B cell (primary cell): ENCODE measurements at places on chromosomes 12 and 14. TPM values are rescaled to one million over a fixed set of nuclear protein-coding genes. Genes with fewer than 3 reads are reported as not detected.

LRP1-AS gene
- not detected in 2 replicates for total RNA-seq

KERA gene
- total RNA-seq = not detected in 2 replicates

DLK1 gene
- not detected in 2 replicates for total RNA-seq

KHNYN gene
- 182 and 184 TPM in 2 replicates for total RNA-seq

SLC17A8 gene
- not detected in 2 replicates for total RNA-seq

DACT1 gene
- total RNA-seq = 2.2 and 2.7 TPM in 2 replicates

ENDOU gene
- not detected in 2 replicates for total RNA-seq

DDN gene
- 0.10 and 0.15 TPM in 2 replicates for total RNA-seq

GRCh38 chr12:43758247-43758727 is 303 bp downstream of the PUS7L start:
- DNase-seq = no peak
- peaks cover 2% of the 10 kb centered on the region for H3K36me3 ChIP-seq
- peak overlapping the region; percentile 95 for H3K27ac ChIP-seq
- no peaks in the 10 kb centered on the region for H3K27me3 ChIP-seq
- peaks cover 40% of the 10 kb centered on the region for H3K4me1 ChIP-seq

DNA sequence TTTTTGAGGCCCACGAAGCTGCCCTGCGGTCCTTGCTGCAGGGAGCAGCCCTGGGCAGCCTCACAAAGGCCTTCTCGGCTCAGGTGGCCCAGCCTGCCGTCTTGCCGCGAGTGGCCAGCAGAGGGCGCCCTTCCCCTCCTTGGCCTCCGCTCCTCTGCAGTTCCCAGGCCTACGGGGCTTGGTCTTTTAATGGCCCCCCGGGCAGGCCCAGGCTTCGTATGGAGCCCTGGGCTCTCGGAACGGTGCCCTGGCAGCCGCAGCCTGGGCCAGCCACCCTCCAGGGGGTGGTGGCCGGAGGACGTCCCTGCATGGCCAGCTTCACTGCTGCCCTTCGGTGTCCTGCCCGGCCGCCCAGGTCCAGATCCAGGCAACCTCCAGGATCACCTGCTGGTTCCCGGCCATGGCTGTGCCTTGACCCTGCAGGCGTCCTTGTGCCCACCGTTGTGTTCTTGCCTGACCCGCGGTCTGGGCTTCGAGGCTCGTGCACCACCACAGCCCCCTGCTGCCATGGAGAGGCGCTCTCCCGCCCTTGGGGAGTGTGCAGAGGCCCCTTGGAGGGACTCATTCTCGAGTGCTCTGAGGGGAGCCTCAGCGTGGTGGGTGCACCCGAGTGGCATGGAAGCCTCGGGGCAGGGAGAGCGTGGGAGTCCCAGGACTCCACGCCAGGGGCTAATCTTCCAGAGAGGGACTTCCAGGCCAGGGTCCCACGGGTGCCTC is 9.4 kb downstream of the ASPG start:
- DNase-seq = peak; percentile 71
- H3K27me3 ChIP-seq = no peaks in the 10 kb centered on the region
- H3K4me1 ChIP-seq = no peaks in the 10 kb centered on the region
- no peak overlapping the region for H3K27ac ChIP-seq
- no peak overlapping the region for H3K4me3 ChIP-seq
- no peaks in the 10 kb centered on the region for H3K36me3 ChIP-seq

- no peak overlapping the region for H3K4me3 ChIP-seq
- H3K36me3 ChIP-seq = no peaks in the 10 kb centered on the region
- no peaks in the 10 kb centered on the region for H3K27me3 ChIP-seq
- DNase-seq = no peak
- no peaks in the 10 kb centered on the region for H3K4me1 ChIP-seq
Measured at GRCh38 chr12:127767656-127768055, 499.3 kb upstream of the TMEM132C start.

DNA sequence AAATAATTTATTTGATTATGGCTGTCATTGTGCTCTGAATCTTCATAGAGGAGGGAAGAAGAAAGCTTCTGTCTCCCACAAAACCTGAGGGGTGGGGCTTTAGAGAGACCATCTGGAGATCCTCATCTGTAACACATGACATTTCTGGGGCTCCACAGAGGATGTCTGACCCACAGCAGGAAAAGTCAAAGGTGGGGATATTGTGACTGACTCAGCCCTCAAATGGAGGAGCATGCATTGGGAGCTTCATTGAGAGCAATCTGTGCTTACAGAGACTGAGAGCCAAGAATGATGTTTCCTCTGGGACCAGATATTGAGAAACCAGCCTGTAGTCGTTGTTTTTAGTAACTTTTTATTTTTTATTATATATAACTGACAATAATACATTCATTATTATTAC is 158.7 kb downstream of the SYT1 start:
- H3K4me3 ChIP-seq = no peak overlapping the region
- H3K27me3 ChIP-seq = no peaks in the 10 kb centered on the region
- no peak for DNase-seq
- no peak overlapping the region for H3K27ac ChIP-seq
- no peaks in the 10 kb centered on the region for H3K4me1 ChIP-seq

- no peak overlapping the region for H3K4me3 ChIP-seq
- H3K4me1 ChIP-seq = peaks cover 51% of the 10 kb centered on the region
- H3K27ac ChIP-seq = peak overlapping the region; percentile 50
- H3K36me3 ChIP-seq = no peaks in the 10 kb centered on the region
Measured at GRCh38 chr12:113093409-113094101, 37.0 kb downstream of the DTX1 start.

DNA sequence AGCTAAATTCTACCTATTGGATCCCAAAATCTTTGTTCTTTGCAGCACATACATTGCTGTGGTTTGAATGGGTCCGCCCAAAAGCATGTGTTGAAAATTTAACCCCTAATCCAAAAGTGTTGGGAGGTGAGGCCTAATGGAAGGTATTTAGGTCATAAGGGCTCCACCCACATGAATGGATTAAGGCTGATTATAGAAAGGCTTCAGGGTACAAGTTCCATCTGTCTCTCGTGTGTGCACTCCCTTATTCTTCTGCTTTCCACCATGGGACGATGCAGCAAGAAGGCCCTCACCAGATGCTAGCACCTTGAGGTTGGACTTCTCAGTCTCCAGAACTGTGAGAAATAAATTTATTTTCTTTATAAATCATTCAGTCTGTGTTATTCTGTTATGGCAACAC is 190.9 kb downstream of the SOX5 start:
- H3K4me1 ChIP-seq = no peaks in the 10 kb centered on the region
- DNase-seq = no peak
- H3K27me3 ChIP-seq = no peaks in the 10 kb centered on the region
- no peak overlapping the region for H3K27ac ChIP-seq
- H3K4me3 ChIP-seq = no peak overlapping the region
- no peaks in the 10 kb centered on the region for H3K36me3 ChIP-seq

DNA sequence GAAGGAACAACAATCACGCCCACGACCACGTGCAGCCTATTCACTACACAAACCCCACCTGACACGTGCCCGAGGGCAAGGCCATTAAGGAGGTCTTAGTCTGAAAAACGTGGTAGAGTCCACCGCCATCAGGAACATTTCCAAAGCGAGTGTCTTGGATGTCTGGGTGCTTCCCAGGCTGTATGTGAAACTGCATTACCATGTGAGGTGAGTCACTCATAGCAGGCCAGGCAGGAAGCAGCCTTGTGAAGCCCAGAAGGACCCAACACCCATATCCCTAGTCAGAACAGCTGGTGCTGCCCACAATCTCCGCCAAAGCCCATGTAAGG is 3.3 kb upstream of the KRT79 start:
- no peaks in the 10 kb centered on the region for H3K36me3 ChIP-seq
- no peak for DNase-seq
- no peak overlapping the region for H3K4me3 ChIP-seq
- no peaks in the 10 kb centered on the region for H3K4me1 ChIP-seq
- no peak overlapping the region for H3K27ac ChIP-seq
- no peaks in the 10 kb centered on the region for H3K27me3 ChIP-seq

- peak; percentile 88 for DNase-seq
- H3K4me1 ChIP-seq = no peaks in the 10 kb centered on the region
- H3K36me3 ChIP-seq = no peaks in the 10 kb centered on the region
- H3K27ac ChIP-seq = no peak overlapping the region
Measured at GRCh38 chr12:57583008-57583831, 7.8 kb upstream of the PIP4K2C start.

DNA sequence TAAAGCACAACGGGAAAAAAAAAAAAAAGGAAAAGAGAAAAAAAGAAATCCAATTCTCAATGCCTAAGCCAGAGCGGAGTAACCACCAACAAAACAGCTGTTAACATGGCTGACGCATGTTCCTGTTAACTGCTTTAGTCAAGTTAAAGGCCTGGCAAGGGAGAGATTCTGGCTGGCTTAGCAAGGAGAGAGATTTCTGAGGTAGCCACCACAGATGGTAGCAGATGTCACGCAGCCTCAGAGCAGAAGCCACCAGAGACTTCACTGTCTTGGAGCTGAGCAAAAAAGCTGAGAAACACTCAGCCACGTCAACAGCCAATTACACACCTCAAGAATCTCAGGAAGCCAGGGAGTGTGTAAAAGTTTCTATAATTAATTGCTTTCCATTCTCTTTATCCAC is 87.1 kb downstream of the TMCC3 start:
- no peak overlapping the region for H3K4me3 ChIP-seq
- no peak for DNase-seq
- no peaks in the 10 kb centered on the region for H3K4me1 ChIP-seq
- H3K27ac ChIP-seq = no peak overlapping the region

- no peak overlapping the region for H3K27ac ChIP-seq
- no peak for DNase-seq
- H3K4me3 ChIP-seq = no peak overlapping the region
Measured at GRCh38 chr12:21330682-21331253, 3.9 kb downstream of the SLCO1A2 start.

- H3K27me3 ChIP-seq = peaks cover 11% of the 10 kb centered on the region
- H3K27ac ChIP-seq = peak within 1 kb of the TSS; percentile 95
- H3K4me1 ChIP-seq = peaks cover 28% of the 10 kb centered on the region
- DNase-seq = peak; percentile 97
- peaks cover 26% of the 10 kb centered on the region for H3K36me3 ChIP-seq
Measured at GRCh38 chr12:95858451-95859343, at the start of gene SNRPF. Gene SNRPF, plus strand, starts transcription at chr12:95858952. Its CDS starts 122 bp downstream, at chr12:95859074.

GRCh38 chr12:124520907-124521306 is 46.5 kb downstream of the NCOR2 start:
- H3K27me3 ChIP-seq = no peaks in the 10 kb centered on the region
- no peaks in the 10 kb centered on the region for H3K36me3 ChIP-seq
- no peak overlapping the region for H3K4me3 ChIP-seq
- peaks cover 13% of the 10 kb centered on the region for H3K4me1 ChIP-seq
- DNase-seq = no peak
- no peak overlapping the region for H3K27ac ChIP-seq

DNA sequence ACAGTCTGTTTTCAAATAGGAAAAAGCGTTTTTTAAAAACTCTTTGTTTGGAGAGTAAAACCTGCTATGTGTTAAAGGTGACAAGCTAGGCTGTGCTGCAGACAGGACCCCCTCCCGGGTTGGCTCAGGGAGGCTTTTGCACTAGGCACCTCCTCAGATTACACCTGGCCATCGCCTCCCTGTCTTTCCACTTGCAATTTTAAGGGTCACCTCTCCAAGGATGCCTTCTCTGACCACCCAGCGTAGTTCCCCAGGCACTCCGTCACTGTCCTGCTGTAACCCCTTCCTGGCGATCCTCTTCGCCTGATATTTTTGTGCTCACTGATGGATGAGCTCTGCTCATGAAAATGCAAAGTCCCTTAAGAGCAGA is 80.7 kb downstream of the NTF3 start:
- no peak overlapping the region for H3K4me3 ChIP-seq
- no peak for DNase-seq
- no peaks in the 10 kb centered on the region for H3K36me3 ChIP-seq
- no peak overlapping the region for H3K27ac ChIP-seq
- no peaks in the 10 kb centered on the region for H3K4me1 ChIP-seq
